ENCODE measurements at places on chromosomes 4 and X.

GRCh38 chrX:39331082-39331704, 529.9 kb downstream of the MID1IP1 start:
- no peak for DNase-seq

DNA sequence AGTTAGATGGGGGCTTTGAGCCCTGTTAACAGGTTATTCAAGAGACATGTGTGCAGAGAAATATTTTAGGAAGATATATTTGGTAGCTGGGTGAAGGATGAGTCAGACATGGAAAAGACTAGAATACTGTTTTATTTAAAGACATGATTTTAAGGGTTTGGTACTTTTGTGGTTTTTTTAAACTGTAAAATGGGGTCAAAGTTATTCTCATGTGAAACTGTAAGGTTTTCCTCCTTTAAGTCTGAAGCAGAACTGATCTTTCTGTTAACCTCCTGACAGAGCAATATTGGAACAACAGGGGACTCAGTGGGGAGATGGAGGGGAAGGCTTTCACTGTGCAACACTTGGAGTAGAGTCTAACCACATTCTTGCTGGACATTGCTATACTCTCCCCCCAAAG, 112.4 kb upstream of the LSM6 start:
- DNase-seq: no peak

DNA sequence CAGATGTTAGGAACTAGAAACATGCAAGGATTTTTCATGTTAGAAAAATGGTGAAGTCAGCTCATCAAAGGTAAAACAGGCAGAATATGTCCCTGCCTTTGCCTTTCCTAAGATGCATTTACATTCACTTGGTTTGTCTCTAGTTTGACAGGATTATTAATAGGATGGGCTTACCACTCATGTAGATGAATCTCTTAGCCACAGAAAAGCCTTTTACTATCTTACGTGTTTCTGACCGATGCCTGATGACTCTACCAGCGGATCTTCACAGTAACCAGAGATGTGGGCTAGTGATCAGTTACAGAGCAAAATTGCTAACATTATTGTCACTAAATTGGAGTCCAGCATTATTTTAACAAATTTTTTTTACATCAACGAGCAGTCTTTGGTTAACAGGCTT, 187.6 kb downstream of the MAML3 start:
- no peak for DNase-seq

DNA sequence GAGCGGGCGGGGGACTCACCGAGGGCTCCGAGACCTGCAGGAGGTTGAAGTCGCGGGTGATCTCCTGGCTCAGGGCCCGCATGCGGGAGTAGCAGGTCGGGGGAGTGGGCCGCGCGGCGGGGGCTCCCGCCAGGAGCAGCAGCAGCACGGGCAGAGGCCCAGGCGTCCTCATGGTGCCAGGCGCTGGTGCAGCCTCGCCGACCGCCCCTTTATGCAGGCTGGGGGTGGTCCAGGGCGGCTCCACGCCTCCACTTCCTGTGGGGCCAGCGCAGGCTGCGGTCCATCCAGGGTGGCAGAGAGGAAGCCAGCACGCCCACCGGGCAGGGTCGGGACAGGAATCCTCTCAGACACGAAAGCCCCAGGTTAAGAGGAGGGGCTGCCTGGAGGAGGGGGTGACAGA, at the start of gene CYTL1:
Gene CYTL1, minus strand, starts transcription at position 185 of the 400 bp plus-strand sequence. Its CDS starts 13 bp downstream, at position 172.
- DNase-seq: peak; percentile 59
